Effector CD8-positive, alpha-beta T cell (primary cell): ENCODE measurements at places on chromosomes 1 and 21.

DNA sequence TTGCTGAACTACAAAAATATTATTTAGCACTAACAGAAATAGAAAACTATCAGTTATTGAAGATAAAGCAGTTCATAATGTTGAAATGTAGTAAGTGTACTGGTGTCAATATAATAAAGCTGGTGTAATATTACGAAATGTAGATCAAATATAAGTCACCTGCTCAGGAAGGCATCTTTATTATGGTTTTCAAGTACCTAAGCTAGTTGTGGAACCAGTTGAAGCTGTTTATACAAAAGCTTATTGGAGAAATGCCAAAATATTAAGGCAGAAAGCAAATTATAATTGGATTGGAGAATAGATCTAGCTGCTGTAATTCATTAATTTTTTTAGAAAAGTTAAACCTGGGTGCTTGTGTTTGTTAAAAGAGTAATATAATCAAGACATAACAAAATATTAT, 6.2 kb upstream of the MARK1 start:
- no peak for DNase-seq

DNA sequence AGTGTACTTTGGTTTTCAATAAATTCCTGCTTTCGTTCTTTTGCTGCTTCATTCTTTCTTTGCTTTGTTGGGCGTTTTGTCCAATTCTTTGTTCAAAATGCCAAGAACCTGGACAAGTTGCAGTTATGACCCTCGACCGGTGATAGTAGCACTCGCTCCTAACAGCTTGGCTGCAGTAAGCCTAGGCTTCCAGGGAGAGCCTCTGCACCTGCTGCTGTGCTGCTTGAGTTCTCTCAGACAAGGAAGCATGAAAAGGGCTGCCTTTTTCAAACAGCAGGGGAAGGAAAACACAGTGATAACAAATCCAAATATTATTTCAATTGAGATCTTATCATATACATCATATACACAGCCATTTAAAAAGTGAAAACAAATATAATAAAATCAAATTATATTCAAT, 12.8 kb upstream of the RIPK4 start:
- DNase-seq: no peak

- no peak for DNase-seq
Measured at GRCh38 chr1:53368314-53369033, 40.6 kb upstream of the LRP8 start.

DNA sequence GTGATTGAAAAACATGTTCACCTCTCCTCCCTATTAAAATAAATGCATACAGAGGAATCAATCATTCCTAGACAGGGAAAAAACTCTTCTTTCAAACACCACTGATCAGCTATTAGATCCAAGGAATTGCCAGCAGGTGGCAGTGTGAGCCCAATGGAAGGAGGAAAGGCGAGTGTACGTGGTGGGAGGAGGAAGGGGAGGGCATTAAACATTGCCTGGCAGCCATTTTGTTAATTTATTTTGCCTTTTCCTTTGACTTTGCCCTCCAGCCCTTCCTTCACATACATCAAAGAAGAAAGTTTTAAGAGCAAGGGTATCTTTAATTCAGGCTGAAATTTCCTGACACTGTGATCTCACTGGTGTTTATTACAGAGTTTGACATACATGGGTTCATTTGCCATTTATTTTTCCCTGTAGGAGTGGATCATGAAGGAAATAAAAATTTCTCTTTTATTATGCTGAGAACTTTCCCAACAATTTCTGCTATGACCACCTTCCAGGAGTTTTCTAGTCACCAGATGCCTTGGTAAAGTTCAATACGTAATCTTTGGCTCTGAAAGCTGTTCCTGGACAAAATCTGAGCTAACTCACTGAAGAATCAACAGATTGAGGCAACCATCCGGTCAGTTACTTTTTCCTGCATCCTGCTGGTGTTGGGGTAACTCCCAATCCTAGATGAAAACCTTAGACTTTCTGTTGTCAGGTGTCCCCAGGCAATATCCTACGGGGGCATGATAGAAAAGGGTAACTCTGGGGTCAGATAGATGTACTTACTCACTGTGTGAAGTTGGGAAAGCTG, 1.9 kb upstream of the GNAI3 start:
- peak; percentile 86 for DNase-seq

DNA sequence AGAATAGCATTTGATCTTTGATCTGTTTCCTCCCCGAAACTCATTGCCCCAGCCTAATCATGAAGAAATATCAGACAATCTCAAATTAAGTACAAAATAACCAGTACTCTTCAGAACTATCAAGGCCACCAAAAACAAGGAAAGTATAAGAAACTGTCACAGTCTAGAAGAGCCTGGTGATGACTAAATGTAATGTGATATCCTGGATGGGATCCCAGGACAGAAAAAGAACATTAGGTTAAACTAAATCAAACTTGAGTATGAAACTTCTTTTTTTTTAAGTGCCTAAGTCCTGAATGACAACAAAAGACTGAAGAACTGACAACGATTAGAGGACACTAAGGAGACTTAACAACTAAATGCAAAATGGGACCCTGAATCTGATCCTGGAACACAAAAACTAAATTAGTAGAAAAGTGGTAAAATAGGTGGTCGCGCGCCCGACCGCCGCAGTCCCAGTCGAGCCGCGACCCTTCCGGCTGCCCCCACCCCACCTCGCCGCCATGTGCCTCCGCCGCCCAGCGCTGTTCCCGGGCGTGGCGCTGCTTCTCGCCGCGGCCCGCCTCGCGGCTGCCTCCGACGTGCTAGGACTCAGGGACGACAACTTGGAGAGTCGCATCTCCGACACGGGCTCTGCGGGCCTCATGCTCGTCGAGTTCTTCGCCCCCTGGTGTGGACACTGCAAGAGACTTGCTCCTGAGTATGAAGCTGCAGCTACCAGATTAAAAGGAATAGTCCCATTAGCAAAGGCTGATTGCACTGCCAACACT, 5.5 kb upstream of the PRKAB2 start:
- DNase-seq: no peak

GRCh38 chr1:209860293-209860881, 32.6 kb downstream of the UTP25 start:
- DNase-seq: peak; percentile 30

GRCh38 chr21:46173573-46173972, 10.7 kb downstream of the SPATC1L start:
- DNase-seq: no peak

DNA sequence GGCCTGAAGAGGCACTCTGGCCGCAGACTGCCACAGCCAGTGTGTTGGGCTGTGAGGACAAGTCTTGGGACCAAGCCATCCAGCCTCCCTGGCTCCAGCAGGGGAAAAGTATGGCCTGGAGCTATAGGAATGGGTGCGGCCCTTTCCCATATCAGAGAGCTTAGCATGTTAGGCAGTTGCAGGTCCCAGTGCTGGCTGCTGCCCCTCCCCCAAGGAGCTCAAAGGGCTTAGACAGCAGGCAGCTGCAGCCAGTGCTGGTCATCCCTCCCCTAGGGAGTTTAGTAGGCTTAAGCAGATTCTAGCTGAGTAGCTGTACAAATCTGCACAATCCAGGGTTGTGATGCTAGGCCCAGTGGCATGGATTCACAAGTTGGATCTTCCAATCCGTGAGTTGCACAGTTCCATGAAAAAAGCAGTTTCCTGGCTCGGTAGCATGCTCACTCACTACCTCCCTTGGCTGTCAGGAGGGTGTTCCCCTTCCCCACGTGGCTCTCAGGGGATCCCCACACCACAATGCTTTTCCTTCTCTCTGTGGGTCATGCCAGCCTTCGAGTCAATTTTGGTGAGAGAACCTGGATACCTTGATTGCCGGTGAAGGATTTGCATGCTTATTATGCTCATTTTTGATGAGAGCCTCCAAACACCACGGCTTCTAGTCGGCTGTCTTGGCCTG, 1490.8 kb downstream of the BRINP3 start:
- no peak for DNase-seq

DNA sequence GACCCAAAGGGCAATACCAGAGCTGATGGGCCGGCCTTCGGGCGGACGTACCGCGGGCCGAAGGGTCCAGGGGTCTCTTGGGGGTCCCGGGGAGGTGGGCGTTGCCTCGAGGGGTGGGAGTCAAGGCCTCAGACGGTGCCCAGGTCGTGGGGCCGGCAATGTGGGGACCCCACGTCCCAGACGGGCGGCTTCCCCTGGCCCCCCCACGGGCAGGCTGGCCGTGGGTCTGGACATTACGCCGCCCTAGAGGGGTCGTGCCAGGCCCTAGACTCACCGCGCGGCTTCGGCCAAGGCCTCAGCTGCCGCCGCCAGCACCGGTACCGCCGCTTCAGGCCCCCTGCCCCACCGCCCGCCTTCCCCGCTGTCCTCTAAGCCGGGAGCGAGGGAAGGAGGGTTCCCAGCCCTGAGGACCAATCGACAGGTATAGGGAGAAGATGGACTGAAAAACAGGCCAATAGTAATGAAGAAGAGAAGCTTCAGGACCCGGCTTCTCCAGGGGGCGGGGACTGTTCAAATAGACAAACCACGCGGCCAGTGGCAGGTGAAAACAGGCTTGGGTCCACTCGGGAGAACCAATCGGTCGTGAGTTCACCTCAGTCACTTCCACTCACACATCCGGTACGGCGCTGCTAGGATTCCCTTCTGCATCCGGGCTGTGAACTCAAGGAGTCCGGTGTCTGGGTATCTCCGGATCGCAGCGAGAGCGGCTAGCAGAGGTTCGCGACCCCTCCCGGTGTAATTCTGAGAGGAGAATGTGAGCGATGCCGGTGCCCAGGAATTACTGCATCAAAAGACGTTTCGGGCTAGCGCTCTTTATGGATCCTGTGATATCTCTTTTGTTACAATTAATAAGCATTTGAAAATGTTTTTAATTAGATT, at the start of gene MTOR:
TSS of gene MTOR (minus strand) at position 381 of the 879 bp plus-strand sequence. CDS start 3,142 bp downstream, outside the sequence.
- DNase-seq: peak; percentile 95

DNA sequence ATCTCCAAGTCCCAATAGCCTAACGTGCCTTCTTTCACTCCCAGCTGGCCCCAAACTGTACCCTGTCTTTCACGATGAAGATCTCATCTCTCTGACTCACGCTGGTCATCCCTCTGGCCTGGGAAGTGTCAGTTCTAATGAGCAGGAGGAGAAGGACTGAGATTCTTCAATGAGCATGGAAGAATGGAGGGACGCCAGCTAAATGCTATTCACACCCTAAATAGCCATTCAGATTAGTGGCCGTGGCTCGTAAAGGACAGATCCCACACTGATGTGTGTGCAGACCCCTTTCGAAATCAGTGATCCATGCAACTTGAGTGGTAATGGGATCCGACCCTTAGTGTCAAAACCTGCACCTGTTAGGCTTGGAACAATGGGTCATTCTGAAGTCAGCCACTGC, 75.9 kb upstream of the SMYD2 start:
- DNase-seq: no peak

- DNase-seq: no peak
Measured at GRCh38 chr1:30738040-30738714, 14.8 kb upstream of the MATN1 start.

GRCh38 chr1:18069903-18070302, 37.7 kb upstream of the IGSF21 start:
- DNase-seq: no peak

- DNase-seq: no peak
Measured at GRCh38 chr1:213171711-213172110, 120.7 kb downstream of the RPS6KC1 start.

- DNase-seq: no peak
Measured at GRCh38 chr1:109499081-109499480, 5.2 kb downstream of the CYB561D1 start.

- DNase-seq: no peak
Measured at GRCh38 chr1:161266836-161267235, 8.3 kb downstream of the PCP4L1 start.

DNA sequence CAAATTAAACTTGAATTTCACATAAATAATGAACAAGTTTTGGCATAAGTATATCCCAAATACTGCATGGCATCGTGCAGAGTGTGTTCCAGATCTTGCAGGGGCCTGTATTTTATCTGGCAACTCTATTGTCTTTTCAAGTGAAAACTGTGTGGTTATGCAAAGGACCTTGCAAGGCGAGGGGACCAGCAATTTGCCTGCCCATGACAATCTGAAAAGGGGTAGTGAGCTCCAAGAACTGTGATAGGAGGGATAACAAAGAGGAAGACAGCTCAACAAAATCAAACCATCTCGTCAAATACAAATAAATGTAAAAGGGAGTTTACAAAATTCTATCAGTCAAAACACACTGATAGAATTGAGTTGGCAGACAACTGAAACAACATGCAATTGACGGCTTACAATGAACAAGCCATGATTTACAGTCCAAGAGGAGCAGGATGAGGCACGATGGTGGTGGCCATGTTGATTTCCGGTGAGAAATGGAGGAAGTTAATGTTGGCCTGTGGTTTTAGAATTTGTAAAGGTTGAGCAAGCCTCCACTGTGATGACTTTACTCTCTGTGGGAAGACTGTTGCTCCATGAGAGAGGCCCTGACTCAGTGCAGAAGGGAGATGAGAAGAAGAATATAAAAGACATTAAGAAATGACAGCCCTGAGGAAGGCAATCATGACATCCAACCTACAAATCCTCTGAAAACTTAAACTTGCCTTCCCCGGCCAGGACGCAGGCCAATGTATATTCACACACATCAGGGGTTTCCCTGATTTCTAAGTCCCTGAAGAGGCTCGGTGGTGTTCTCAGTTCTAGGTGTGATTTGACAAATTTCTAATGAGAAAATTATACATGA, 132.2 kb downstream of the ADSS2 start:
- no peak for DNase-seq

DNA sequence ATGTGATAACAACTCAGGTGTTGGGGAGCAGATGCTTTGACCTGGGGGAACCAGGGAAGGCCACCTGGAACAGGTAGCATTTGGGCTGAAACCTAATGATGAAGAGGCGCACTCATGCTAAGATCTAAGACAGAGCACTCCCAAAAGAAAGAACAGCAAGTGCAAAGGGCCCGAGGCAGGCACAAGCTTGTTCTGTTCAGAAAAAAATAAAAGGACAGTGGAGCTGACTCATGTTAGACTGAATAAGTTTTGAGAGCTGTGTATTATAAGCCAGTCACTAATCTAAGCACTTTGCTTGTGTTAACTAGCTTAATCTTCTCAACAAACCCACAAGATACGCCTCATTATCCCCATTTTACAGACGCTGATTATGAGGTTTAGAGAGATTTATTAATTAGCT, 90.1 kb downstream of the MATN1 start:
- DNase-seq: no peak

DNA sequence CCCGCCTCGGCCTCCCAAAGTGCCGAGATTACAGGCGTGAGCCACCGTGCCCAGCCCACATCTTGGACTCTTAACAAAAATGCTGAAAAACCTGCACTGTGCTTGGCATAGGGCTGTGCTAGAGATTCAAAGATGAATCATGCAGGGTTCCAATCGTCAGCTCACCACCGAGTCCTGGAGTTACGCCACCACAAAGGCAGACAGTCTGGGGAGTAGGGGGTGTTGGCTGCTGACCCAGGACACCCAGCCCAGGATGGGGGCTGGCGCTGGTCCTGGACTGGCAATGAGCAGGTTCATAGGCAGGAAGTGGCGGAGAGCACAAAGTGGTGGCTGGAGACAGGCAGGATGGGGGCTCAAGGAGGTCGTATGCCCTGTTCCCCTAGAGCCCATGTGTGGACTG, 16.0 kb downstream of the PSRC1 start:
- no peak for DNase-seq

- no peak for DNase-seq
Measured at GRCh38 chr1:231763456-231763855, 136.9 kb downstream of the DISC1 start.
